Stimulated activated CD4-positive, alpha-beta T cell treated with anti-CD3 and anti-CD28 coated beads, Interleukin-4, amount 100 ng/mL, for 1 hour (primary cell): ENCODE measurements at places on chromosomes 5 and 9.

- DNase-seq = no peak
These were observed 1649.8 kb downstream of the EFNA5 start for GRCh38 chr5:106020894-106021293.

DNA sequence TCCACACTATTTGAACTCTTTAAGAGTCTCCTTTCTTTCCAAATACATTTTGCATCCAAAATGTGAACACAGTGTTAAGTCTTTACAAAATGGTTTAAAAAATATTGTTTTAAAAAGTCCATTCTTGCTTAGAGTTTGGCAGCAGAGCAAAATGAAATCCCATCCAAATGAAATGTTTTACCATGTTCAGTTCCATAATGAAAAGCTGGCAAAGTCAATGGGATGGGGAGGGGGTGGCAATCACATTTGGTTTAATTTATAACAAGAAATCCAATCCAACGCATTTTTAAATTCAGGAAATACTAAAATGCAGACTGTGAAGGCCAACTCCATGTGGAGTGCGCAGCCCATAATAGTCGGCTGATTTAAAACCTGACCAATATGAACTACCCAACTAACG lies 39.4 kb downstream of the MRPL36 start:
- DNase-seq = no peak

GRCh38 chr9:71058660-71059059 lies 62.8 kb downstream of the TRPM3 start:
- DNase-seq = no peak

DNA sequence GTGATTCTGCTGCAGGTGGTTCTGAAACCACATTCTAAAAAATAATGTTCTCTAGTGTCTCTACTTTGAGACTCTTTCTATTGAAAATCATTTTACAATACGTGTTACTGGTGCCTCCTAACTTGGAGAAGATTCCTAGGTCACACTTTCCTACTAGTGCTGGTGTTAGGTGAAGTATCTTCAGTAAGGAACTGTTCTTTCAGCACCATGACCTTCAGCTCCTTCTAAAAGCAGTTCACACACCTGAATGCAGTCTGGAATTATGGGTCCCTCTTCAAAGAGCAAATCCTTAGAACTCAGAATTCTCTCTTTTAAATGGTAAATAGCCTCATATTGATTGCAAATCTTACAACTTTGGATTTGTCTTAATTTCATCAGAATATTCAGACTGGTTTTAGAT lies 10.6 kb upstream of the DPYSL3 start:
- DNase-seq = no peak

GRCh38 chr5:109281136-109281690 lies 128.6 kb downstream of the PJA2 start:
- no peak for DNase-seq

DNA sequence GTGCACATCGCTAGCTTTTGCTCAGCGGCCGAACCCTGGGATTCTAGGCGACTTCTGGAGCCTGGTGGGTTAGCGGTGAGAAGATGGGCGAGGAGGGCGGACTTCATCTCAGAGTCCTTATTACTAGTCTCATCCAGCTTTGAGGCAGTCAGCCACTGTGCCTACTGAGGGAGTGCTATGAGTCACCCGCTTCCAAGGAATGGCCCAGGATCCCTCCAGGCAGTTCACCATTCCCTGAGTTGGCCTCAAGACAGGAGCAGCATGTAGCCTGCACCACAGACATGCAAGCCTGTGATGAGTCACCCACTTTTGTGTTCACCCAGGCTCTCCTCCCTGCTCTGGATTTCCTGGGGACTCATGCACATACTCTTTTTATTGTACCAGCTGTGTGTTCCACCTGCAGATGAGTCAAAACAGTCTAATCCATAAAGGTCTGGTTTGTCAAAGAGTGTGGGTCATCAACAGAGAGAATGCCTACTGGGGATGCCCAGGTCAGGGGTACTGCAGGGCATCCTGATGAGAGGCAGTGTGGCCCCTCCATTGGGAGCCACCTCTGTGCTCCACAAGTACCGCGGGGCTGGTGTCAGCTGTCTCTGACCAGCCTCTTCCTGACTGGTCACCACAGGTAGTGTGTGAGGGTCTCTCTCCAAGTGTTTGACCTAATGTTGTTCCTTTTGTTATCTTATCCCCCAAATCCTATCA lies 20.2 kb downstream of the SLC22A5 start:
- peak; percentile 29 for DNase-seq

DNA sequence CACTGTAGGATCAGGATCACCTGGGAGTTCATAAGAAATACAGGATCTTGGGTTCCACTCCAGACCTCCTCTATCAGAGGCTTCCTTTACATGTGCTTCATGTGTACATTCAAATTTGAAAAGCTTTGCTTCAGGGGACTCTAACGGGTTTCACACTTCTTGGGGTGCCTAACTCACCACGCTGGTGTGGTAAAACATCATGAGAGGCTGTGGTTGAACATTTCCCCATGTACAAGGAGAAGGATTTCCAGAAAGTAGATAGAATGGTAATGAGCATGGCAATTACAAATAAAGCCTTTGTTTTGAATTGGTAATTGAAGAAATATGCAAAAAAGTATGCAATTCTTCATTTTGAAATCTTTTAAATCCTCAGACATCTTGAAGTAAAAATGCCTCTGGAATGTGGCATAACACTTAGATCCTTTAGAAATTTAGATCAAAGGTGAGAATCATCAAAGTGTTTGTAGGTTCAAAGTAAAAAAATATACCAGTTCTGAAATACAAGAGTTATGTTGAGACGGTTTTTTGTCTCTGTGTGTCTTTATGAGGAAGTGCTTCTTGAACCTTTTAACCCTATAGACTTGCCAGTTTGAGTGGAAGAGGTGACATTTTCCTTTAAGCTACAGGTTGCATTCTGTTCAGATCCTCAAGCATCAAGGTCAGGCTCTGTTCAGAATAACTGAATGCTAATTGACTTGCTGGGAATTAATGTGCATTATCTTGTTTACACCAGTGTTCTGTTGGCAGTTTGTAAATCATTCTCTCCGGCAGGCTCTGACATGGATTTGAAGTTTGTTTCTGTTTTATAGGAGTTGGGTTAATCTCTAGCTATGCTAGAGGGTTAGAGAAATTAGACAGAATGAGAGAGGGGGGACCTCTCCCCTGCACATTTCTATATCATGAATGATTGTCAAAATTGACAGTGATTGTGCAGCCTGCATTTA lies 415.3 kb downstream of the MAN2A1 start:
- no peak for DNase-seq

DNA sequence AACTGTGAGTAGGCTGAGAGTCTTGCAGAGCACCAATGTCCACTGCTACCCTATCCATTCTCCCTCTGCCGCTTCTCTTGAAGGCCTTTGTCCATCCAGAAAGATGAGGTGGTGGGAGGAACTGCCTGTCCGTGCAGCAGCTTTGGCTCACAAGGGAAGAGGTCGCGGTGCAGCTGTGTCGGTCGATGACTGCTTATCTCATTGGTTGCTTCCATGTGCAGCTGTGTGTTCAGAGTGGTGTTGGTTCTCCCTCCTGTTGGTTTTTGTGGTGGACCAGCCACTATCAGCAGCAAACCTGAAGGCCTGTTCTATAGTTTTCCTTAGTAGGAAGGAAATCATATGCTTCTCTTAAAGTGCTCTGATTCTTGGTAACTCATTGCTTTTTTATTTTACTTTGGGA lies 40.7 kb downstream of the SPTAN1 start:
- no peak for DNase-seq

GRCh38 chr9:95499847-95500246 lies 16.9 kb downstream of the PTCH1 start:
- no peak for DNase-seq

GRCh38 chr9:136977223-136977622 lies at the start of gene PTGDS:
PTGDS (plus strand) TSS chr9:136977504; CDS start chr9:136977579, 75 bp downstream.
- DNase-seq = no peak

GRCh38 chr5:34608859-34609648 lies 47.1 kb upstream of the RAI14 start:
- DNase-seq = no peak

DNA sequence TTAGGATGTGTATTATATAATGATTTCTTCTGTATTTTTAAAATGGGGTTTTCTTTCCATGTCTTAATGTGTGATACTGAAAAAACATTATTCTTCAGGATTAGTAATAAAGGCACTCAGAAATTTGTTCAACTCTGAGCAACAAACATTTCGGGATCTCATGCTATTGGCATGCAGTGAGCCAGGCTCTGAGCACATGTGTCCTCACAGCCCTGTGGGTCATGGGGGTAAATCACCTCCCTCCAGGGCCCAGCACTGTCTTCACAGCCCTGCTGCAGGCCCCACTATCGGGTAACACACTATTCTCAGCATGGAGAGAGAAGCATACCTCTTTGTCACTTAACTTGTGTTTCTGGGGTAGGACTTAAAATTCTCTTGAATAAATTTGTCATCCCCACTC lies 14.0 kb downstream of the TMEM174 start:
- DNase-seq = no peak
